ENCODE measurements at places on chromosomes 2 and 18.

DNA sequence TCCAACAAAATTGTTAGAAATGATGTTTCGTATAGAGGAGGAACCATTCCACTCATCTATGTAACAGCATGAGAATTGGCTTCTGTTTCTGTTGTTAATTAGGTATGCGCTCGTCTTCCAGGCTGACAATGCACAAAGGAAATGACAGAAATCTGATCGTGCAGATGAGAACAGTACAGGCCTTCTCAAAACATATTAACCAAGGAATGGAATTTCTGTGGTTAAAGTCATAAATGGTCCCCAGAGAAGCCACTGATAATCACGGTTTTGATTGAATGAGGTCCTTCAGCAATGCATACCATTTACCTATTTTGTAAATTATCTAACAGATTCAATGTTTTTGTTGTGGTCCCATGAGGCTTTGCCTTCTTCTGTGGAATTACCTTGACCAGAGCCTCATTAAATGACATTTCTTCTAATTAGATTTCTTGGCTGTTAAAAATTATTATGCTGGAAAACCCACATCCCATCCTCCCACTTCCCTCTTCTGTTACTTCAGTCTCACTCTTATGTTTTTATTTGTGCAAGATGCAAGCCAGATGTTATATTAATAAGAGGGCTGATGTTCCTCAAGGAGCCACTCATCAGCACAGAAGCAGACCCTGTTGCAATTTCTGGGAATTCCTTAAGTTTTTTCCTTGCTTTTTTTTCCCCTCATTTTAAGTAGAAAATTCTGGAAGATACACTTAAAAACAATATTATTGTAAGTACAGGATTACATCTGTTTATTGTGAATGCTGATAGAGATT lies 395.8 kb downstream of the PID1 start:
- no peak for DNase-seq

- no peak for DNase-seq
These were observed 2.1 kb upstream of the TOGARAM2 start for GRCh38 chr2:28979041-28979440.

- no peak for DNase-seq
These were observed 245.3 kb downstream of the GBX2 start for GRCh38 chr2:235922839-235923238.

DNA sequence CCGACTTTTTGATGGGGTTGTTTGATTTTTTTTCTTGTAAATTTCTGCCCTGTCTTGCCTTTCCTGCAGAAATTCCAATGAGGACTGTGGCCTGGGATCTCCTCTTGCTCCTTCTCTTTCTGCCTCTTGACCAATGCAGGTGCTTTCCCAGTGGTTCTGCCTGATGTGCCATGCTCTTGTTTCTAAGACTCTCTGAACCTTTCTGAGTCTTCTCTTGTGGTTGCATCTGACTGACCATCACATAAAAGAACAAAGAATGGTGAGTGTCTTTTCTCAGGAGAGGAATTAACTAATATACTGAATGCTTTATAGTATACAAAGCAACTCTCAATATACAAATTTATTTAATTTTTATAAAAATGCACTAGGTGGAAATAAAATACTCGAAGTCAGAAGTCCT lies 424.6 kb downstream of the TRIB2 start:
- no peak for DNase-seq

DNA sequence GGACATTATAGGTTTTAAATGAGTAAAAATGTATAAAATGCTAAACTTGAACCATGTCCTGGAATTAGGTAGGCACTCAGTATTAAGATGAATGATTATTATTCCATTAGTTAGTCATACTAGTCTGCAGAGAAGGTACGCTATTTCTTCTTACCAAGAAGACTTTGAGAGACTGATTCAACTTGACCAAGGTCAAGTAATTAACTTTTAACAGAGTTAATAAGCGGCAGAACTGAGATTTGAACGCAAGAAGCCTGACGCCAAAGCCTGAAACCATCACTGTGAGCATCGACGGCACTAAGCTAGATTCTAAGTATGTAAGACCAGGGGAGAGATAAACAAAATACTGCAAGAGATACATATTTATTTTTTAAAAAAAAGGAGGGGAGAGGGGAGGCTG lies 2.6 kb downstream of the EVA1A start:
- no peak for DNase-seq

GRCh38 chr2:233968556-233968955 lies 51.4 kb downstream of the TRPM8 start:
- no peak for DNase-seq

DNA sequence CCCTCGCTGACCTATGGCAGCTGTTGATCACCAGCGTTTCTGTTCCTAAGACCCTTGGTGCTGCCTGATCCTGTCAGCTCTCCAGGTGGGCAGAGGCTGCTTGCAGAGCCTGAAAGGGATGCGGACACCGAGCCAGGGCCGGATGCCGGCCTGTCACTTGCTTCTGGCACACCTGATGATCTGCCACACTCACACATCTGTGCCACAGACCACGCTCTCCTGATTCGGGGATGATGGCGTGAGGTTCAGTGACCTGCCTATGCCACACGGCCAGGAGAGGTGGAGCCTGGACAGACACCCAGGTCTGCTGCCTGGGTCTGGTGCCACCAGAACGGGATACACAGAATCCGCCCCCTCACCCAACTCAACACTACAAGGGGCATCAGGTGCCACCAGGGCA lies 129.4 kb upstream of the GLI2 start:
- DNase-seq, result no peak

DNA sequence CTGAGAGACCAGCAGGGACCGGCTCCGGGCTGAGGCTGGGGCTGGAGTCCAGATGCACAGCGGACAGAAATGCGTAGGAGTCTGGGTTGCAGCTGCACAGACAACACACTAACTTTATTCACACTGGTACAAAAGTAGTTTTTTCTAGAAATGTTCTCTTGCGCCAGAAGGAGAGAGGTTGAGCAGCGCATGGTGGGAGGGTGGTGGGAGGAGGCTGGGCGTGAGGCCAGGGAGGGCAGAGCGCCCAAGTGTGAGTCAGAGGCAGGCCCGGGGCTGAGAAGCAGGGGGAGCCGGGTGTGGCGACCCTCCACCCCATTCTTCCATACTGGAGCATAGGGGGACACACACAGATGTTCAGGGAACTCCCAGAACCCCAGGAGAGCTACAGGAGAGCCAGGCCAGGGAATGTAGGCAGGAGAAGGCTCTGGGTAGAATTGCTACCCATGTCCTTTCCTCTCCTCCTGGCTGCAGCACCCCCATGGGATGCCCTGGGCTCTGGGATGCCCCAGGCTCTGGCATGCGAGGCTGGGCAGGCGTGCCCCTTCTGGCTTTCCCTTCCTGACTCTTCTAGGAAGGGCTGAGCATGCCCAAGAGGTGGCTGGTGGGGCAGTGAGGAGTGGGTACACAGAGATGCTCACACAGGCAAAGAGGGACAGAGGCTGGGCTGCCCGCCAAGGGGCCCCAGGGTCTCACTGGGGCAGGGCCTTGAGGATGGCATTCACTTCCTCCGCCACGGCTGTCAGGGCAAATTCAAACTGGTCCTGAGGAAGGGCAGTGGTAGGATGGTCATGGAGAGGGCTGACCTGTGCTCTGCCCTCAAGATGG lies 10.6 kb downstream of the DNAJB2 start:
- no peak for DNase-seq

GRCh38 chr18:7871560-7872456 lies 304.7 kb downstream of the PTPRM start:
- DNase-seq, result no peak

DNA sequence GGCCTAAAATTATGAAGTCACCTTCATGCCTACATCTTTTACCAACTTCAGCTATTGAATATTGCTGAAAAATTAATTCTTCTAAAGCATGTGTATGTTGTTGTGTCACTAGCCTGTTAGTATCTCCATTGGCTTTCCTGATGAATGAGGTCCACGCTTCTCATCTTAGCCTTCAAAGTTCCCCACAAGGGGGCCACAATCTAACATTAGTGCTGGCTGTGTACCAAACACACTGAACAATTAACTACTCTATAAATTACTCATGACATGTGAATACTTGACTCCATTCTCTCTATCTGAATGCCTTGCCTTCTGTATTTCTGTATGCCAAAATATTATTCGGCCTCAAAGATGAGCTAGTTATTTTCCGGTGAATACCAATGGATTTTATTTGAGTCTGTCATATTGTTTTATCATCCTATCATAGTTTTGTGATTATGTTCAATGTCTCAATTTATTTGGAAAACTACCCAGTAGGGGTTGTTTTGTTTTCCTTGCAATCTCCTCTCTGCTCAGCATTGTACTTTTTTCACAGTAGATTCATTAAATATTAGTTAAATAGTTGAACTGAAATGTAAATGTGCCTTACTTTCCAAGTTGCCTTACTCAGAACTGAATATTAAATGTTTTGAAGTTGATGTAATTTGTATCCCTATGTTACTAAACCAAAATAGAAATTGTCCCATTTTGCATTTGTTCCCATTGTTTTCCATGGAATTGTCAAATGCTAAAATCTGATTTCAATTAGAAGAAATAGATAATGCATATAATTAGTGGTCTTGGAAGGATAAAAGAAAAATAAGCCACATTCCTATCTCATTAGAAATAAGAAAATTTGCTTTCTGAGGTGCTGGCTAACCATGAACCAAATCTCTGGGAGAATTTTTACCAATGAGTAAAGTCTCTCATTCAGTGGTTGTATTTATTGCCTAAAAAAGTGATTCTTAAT lies 208.4 kb upstream of the COL3A1 start:
- peak; percentile 21 for DNase-seq

GRCh38 chr18:22307528-22307927 lies 110.2 kb downstream of the CTAGE1 start:
- no peak for DNase-seq

DNA sequence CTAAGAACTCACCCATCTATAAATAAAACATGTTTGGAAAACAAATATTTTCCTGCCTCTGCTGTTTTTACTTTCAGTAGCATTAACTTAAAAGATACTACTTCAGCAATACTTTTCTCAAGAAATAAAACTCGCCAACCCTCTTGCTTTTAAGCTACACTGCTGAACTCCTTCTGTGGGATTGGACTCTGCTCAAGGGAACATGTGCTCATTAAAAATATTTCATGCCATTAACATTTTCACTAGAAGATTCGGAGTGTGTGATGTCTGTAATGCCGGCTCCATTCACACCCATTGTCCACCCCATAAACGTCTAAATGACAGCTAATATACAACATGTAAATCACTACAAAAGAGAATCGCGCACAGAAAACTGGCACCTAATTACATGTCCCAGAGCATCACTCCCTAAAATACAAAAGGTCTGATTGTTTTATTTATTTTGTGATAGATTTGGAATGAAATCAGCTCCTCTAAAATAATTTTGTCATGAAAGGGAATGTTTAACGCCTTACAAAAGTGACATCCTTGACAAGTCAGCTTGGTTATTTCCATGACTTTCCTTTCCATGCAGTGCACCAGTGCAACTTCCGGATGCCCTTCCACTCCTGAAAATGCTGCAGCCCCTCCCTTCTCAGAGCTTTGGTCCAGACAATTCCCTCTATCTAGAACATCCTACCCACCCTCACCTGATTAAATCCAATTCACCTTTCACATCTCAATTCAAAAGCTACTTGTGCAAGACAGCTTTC lies 73.1 kb downstream of the ANKRD44 start:
- no peak for DNase-seq

- peak; percentile 94 for DNase-seq
These were observed at the start of gene UGGT1 for GRCh38 chr2:128090945-128091725. TSS of gene UGGT1 (plus strand) at chr2:128091200. CDS start at chr2:128091358, 158 bp downstream.

Data from HEK293T (cell line).